ENCODE measurements at places on chromosomes 6 and 20. TPM values are rescaled to one million over a fixed set of nuclear protein-coding genes. Genes with fewer than 3 reads are reported as not detected.

- no peak for DNase-seq
These were observed 769.9 kb downstream of the QKI start for GRCh38 chr6:164184410-164184809.

Gene SAMD5
- total RNA-seq, result 1.1 TPM

GRCh38 chr6:28983838-28984237, 21.3 kb downstream of the ZNF311 start:
- no peak for DNase-seq

Gene OXT
- total RNA-seq, result not detected

DNA sequence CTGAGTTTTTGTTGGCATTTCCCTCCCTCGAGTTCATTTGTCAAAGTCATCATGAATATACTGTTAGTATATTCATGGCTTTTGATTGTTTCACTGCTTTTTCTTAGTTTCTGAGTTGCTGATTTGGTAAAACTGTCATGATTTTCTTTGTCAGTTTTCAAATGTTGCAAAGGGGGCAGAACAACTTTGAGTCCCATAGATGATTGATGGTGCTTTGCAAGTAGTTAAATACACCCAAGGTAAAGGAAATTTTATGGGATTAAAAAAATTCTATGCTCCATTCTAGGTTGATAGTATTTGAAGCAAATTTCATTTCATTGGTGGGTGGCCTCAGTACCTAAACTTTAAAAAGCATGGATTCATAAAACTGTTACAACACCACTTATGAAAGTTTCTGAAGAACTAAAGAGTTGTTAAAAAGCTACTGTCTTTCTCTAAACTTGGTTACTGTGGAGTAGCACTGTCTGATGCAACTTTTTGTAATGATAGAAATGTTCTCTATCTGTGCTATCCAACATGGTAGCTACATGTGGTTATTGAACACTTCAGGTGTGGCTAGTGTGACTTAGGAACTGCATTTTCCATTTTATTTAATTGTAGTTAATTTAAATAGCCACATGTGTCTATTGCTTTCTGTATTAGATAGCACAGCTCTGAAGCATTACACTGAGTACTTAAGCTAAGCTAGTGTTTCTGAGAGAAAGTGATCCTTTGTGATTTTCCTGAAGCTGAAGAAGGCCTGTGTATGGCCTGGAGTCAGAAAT, 153.6 kb downstream of the ZFAND3 start:
- no peak for DNase-seq

Gene HLA-DOA
- 15.6 TPM for total RNA-seq

Gene ASXL1
- total RNA-seq, result 30.5 TPM

Gene SLC2A10
- 6.4 TPM for total RNA-seq
